ENCODE measurements at places on chromosomes 7 and 10. TPM values are rescaled to one million over a fixed set of nuclear protein-coding genes. Genes with fewer than 3 reads are reported as not detected.

The MTG1 gene
- polyA plus RNA-seq = 108 TPM

The SPDYE16 gene
- not detected for polyA plus RNA-seq

The TRA2A gene
- 38.5 TPM for polyA plus RNA-seq

The EPDR1 gene
- polyA plus RNA-seq = 50.2 TPM

The PRPS1L1 gene
- polyA plus RNA-seq = not detected

The IKZF5 gene
- 11.3 TPM for polyA plus RNA-seq

The CREB5 gene
- polyA plus RNA-seq = 2.3 TPM

The H2BK1 gene
- not detected for polyA plus RNA-seq

The LRRC18 gene
- not detected for polyA plus RNA-seq

The LYZL1 gene
- polyA plus RNA-seq = not detected

The MRC1 gene
- polyA plus RNA-seq = not detected

The FZD8 gene
- polyA plus RNA-seq = 0.05 TPM

The DGKI gene
- not detected for polyA plus RNA-seq

The OPALIN gene
- polyA plus RNA-seq = not detected

The IRF5 gene
- 2.4 TPM for polyA plus RNA-seq

The CALCR gene
- polyA plus RNA-seq = not detected

Data from HepG2 (cell line).